Stimulated activated CD4-positive, alpha-beta T cell treated with anti-CD3 and anti-CD28 coated beads, Interleukin-15, amount 100 ng/mL, for 1 hour (primary cell): ENCODE measurements at places on chromosomes 12 and 14.

- no peak for DNase-seq
These were observed 125.4 kb downstream of the KIF26A start for GRCh38 chr14:104263675-104264358.

DNA sequence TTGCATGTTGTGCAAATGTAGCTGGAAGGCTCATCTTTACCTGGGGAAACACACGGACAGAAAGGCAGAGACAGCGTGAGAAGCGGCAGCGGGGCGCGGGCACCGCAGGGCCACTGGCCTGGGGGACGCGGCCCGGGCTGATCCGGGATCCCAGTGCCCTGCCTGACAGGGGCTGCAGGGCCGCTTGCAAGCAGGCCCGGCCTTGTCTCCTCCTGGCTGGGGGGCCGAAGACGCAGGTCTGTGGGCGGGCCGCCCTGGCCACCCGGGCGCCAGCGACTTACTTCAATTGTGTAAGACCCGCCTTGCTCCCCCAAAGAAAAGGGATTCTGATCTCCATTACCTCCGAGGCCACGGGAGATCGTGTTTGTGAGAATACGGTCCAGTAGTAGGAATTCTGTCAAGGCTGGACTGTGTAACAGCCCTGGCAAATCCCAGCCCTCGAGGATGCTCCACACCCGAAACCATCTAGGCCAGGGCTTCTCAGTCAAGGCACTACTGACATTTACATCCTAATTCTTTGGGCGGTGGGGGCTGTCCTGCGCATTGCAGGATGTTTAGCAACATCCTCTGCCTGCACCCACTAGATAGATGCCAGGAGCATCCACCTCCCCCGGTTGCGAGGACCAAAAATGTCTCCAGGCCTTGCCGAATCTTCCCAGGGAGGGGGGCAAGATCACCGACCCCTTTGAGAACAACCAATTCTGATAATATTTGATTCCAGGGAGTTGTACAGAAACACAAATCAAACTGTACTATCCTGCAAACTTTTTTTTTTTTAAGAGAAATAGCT lies 95.6 kb downstream of the BCL11B start:
- no peak for DNase-seq

DNA sequence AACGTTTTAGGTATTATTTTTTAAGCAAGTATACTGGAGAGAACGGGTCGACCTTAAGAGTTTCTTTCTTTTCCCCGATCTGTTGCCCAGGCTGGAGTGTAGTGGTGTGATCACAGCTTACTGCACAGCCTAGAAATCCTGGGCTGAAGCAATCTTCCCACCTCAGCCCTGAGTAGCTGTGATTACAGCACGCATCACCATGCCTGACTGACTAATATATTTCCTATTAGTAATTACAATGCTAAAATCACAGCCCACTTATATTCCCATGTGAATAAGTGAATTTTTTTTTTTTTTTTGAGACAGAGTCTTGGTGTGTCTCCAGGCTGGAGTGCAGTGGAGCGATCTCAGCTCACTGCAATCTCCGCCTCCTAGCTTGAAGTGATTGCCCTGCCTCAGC lies 50.4 kb downstream of the DICER1 start:
- DNase-seq = no peak

DNA sequence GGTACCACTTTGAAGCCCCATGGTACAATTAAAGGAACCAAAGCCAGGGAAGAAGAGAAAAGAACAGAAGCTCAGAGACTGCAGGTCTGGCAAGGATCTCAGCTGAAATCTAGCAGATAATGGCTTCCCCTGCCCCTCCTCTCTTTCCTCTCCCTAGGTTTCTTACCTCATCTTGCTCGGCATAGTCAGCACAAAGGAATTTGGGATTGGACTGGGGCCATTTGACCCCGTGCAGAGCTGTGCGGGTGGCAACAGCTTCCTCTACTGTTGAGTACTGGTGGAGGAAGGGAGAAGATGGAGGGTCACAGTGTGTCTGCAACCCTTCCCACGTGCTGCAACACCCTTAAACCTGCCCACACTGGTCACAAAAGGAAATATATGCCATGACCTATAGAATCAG lies 4.7 kb upstream of the CDH24 start:
- DNase-seq = no peak

GRCh38 chr12:67648521-67649260 lies at the start of gene DYRK2:
Gene DYRK2, plus strand, starts transcription at chr12:67648745. Its CDS starts 389 bp downstream, at chr12:67649134.
- DNase-seq = peak; percentile 64

DNA sequence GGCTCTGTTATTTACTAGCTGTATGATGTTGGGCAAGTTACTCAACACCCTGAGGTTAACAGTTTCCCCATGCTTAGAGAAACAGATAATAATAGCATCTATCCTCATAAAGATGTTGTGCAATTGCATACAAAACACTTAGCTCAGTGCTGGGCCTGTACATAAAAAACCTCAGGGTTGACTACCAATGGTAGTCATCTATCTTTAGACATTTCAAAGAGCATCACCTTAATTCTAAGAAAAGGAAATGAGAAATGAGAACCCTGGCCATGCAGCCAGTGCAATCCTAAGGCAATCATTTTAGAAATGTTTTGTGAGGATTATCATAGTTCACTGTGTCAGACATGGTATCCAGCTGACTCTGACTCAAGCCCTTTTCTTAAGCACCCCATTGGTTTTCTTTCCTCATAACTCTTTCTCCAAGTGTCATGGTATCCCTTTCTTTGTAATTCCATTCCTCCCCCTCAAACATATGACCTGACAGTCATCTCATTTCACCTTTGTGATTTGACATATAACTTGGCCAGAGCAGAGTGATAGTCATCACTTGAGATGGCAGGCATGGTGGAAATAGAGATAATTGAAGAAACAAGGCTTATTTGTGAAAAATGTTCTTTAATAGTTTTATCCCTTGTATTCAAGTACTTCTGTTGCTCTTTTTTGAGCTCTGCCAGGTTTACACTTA lies 29.5 kb upstream of the OSBPL8 start:
- no peak for DNase-seq

- DNase-seq = no peak
These were observed 497.6 kb downstream of the APAF1 start for GRCh38 chr12:99142651-99143050.

GRCh38 chr12:121740847-121741246 lies 28.3 kb downstream of the TMEM120B start:
- DNase-seq = no peak

DNA sequence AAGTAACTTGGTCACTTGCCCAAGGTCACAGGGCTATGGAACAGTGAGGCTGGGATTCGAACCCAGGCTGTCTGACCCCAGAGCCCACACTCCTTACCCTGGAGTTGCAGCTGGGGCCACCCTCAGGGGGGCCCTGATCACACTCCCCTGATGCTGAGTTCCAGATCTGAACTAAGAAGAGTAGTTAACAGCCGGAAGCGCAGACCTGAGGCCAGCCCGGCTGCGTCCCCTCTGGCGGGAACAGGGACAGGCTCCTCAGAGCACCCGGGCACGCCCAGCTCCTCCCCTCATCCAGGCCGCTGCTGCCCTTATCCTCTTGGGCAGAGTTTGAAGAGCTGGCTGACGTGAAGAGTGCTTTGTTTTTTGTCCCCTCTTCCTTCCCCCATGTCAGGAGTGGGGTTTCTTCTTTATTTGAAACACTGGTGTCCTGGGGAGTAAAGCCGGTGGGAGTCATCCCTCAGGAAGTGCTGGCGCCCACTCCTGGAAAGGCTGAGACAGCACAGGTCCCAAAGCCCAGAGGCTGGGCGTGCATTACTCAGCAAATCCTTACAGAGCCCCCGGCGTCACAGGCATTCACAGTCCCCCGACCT lies 8.7 kb downstream of the PHB2 start:
- no peak for DNase-seq

GRCh38 chr14:89117012-89117411 lies 292.6 kb downstream of the TTC8 start:
- no peak for DNase-seq

DNA sequence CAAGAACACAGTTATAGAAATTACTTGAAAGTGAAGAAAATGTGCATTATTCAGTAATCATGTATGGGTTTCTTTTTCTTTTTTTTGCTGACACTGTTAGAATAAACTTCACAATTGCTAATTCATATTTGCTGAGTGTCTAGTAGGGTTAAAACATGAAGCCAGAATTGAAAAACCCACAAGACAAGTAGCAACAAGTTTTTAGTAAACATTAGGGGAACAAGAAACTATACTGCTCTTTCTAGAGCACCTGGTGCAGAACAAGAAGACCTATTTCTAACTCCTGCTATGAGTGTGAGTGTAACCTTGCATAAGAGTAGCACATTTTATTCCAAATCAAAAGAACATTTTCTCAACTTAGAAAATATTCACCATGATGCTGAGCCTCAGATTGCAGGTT lies 83.2 kb downstream of the ITPR2 start:
- no peak for DNase-seq
